ENCODE measurements at places on chromosomes 12 and 14. TPM values are rescaled to one million over a fixed set of nuclear protein-coding genes. Genes with fewer than 3 reads are reported as not detected.

DNA sequence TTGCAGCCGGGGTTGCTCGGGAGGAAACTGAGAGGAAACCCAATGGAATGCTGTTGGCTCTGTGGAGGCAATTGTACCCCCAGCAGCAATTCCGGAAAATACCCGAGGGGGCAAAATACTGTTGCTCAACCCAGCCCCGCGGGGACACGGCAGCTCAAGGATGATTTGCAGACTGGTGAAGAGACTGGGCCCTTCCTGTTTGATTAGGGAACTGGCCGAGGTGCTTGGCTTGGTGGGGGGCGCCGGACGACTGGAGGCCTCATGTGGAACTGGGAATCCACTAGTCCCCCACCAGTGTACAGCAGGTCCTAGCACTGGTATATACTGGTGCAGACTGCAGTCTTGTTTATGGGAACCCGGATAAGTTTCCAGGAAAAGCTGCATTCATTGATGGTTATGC is 10.3 kb upstream of the RNASE12 start:
- H3K27me3 ChIP-seq, result no peaks in the 10 kb centered on the region
- DNase-seq, result no peak
- no peaks in the 10 kb centered on the region for H3K4me1 ChIP-seq
- H3K4me3 ChIP-seq, result no peak overlapping the region

Gene MYO1H
- total RNA-seq, result not detected

DNA sequence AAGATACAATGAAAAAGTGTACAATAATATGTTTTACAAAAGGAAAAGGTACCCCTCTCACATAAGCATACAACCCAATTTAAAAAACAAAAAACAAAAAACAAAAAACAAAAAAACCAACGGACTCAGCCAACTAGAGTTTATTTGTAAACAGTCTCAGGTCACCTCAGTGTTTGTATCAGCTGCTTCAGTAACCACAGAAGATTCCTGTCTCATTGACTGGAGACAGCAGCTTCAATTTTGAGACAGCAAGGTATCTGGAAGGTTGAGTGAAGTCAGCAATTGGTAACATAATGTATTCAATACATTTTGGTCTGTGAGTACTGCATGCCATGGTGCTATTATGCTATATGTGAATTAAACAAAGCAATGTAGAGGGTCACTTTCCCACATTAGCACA is 201.7 kb downstream of the AKAP6 start:
- no peaks in the 10 kb centered on the region for H3K4me1 ChIP-seq
- DNase-seq, result no peak
- no peaks in the 10 kb centered on the region for H3K36me3 ChIP-seq
- H3K27me3 ChIP-seq, result no peaks in the 10 kb centered on the region
- no peak overlapping the region for H3K27ac ChIP-seq

Gene KERA
- total RNA-seq, result not detected

DNA sequence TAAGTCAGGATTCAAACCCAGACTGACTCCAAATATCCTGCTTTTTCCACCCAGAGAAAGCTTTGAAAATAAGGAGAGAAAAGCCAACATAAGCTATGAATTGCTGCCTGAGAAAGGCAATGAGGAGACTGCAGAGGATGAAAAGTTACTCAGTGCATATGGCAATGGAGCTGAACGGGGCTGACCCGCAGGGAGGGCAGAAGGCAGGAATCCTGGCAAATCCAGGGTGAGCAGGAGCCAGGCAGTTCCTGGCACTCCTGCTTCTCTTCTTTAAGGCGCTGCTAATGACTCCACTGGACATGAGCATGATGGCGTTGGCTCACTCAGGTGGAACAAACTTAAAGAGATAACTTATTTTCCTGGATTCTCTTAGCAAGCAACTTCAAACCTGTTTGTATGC is 95.2 kb upstream of the TMCC3 start:
- H3K36me3 ChIP-seq, result no peaks in the 10 kb centered on the region
- no peaks in the 10 kb centered on the region for H3K4me1 ChIP-seq
- no peaks in the 10 kb centered on the region for H3K27me3 ChIP-seq

GRCh38 chr12:133227281-133227852 is 8.3 kb downstream of the ANHX start:
- no peak for DNase-seq
- H3K27me3 ChIP-seq, result no peaks in the 10 kb centered on the region
- H3K4me3 ChIP-seq, result no peak overlapping the region

GRCh38 chr12:124902916-124903315 is 11.5 kb downstream of the UBC start:
- H3K4me1 ChIP-seq, result peaks cover 17% of the 10 kb centered on the region
- H3K27me3 ChIP-seq, result no peaks in the 10 kb centered on the region
- no peak for DNase-seq
- H3K4me3 ChIP-seq, result no peak overlapping the region

Gene KLRB1
- not detected for total RNA-seq

DNA sequence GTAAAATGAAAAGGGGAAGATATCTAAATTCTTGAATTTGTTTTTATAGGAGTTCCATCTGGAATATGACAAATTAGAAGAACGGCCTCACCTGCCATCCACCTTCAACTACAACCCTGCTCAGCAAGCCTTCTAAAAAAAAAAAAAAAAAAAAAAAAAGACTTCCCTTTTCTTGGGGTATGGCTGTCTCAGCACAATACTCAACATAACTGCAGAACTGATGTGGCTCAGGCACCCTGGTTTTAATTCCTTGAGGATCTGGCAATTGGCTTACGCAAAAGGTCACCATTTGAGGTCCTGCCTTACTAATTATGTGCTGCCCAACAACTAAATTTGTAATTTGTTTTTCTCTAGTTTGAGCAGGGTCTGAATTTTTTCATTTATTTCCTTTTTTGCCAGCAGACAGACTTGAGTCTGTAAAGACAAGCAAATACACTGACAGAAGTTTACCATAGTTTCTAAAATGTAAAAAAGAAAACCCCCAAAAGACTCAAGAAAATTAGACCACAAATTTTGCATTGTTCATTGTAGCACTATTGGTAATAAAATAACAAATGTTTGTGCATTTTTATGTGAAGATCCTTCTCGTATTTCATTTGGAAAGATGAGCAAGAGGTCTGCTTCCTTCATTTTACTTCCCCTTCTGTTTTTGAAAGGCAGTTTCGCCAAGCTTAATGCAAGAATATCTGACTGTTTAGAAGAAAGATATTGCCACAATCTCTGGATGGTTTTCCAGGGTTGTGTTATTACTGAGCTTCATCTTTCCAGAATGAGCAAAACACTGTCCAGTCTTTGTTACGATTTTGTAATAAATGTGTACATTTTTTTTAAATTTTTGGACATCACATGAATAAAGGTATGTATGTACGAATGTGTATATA is 12.1 kb upstream of the KCNMB4 start:
- no peaks in the 10 kb centered on the region for H3K27me3 ChIP-seq
- H3K36me3 ChIP-seq, result peaks cover 6% of the 10 kb centered on the region
- no peak overlapping the region for H3K27ac ChIP-seq
- no peak overlapping the region for H3K4me3 ChIP-seq

Gene RND1
- total RNA-seq, result 4.0 TPM

- no peak overlapping the region for H3K4me3 ChIP-seq
- no peak overlapping the region for H3K27ac ChIP-seq
- no peaks in the 10 kb centered on the region for H3K4me1 ChIP-seq
- DNase-seq, result no peak
- no peaks in the 10 kb centered on the region for H3K27me3 ChIP-seq
Observed at GRCh38 chr14:75479770-75480600, 42.3 kb upstream of the BATF start.

DNA sequence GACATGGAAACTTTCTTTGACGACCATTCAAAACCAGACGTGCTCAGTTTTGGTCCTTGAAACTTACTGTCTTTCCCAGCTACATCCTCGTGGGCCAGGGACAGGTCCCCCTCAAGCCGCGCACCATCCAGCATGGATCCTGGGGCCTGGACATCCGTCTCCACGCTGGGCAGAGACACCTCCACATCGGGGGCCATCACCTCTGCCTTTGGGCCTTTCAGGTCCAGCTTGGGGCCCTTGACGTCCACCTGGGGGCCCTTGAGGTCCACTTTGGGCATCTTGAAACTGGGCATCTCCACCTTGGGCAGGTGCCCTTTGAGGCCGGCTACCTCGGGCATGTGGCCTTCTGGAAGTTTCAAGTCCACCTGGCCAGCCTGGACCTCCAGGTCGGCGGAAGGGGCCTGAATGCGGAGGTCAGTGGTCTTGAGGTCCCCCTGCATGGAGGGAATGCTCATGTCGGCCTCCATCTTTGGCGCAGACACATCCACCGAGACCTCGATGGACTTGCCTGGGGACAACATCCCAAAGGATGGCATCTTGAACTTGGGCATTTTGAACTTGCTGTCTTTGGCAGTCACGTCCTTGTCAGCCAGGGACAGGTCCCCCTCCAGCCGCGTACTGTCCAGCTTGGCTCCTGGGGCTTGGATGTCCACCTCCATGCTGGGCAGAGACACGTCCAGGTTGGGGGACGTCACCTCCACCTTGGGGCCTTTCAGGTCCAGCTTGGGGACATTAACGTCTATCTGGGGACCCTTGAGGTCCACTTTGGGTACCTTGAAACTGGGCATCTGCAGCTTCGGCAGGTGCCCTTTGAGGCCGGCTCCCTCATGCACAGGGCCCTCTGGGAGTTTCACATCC is 17.1 kb downstream of the PLD4 start:
- no peak overlapping the region for H3K4me3 ChIP-seq
- H3K27me3 ChIP-seq, result peaks cover 36% of the 10 kb centered on the region
- no peaks in the 10 kb centered on the region for H3K4me1 ChIP-seq
- no peak for DNase-seq
- H3K27ac ChIP-seq, result no peak overlapping the region
- no peaks in the 10 kb centered on the region for H3K36me3 ChIP-seq

DNA sequence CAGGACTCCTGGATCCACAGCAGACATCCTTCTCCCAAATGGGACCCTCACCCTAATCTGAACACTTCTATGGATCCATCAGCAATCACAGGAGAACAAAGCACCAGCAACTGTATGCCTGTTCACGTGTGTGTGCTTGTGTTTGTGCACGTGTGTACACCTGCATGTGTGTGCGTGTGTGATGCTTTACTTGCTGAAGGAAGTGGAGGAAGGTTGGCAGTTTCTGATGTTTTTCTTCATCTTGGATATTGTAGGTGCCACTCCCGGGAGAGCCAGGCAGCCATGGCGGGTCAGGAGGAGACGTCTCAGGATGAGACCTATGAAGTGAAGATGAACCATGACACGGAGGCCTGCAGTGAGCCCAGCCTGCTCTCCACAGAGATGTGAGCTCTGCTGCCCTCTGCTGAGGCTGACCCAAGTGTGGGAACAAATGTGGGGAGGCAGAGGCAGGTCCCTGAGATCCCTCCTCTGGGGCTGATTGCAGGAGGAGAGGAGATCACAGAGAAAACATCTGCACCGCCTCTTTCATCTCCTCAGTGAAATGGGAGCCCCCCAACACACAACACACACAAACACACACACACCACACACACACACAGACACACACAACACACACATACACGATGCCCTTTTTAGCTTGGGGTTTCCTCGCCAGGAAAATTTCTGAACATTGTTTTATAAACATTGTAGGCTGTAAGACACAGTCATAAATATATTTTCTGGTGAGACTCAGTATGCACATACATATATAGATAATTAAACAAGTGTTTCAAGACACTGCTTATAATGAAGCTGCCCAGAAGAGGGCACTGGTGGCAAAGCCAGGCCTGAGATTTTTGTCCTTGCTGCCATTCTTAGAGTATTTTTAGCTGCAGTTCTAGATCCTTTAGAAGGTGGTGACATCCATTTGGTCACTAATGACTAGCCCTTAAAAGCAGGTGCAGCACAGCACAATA is 112.2 kb upstream of the FKBP4 start:
- H3K4me1 ChIP-seq, result no peaks in the 10 kb centered on the region
- H3K27me3 ChIP-seq, result peaks cover 84% of the 10 kb centered on the region
- no peak overlapping the region for H3K4me3 ChIP-seq
- H3K36me3 ChIP-seq, result no peaks in the 10 kb centered on the region
- H3K27ac ChIP-seq, result no peak overlapping the region
- peak; percentile 10 for DNase-seq

DNA sequence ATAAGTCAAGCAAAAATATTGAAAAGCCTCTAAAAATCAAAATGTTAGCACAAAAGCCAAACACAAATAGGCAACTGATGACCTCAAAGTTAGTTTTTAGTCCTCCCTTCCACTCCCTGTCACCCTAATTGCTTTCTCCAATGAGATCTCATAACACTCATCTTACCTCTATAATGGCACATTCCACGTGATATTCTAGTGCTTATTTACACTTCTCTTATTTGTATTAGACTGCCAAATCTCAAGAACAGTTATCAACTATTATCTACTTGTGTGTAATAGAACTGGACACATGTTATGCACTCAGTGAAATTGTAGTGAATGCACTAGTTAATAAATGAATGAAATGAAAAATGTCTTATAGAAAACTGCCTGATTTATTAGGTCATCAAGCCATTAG is 55.5 kb upstream of the AVPR1A start:
- H3K27ac ChIP-seq, result no peak overlapping the region
- H3K27me3 ChIP-seq, result no peaks in the 10 kb centered on the region
- H3K36me3 ChIP-seq, result no peaks in the 10 kb centered on the region
- H3K4me1 ChIP-seq, result no peaks in the 10 kb centered on the region

Gene PWP1
- total RNA-seq, result 41.4 TPM

DNA sequence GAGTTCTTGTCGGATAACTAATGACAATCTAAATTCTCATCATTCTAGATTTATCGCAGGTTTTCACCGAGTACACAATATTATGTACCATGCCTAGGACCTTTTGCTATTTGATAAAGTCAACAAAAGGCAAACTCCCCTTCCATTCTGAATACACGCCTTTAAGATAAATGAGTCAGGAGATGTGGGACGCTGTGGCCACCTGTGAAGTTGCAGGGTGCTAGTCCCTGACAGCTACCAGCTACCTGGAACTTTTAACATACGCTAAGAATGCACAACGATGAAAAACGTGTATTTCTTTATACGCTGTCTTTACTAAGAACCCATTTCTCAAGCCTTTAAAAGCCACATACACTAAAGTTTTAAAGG is 678 bp downstream of the MDM1 start:
- H3K4me1 ChIP-seq, result peaks cover 12% of the 10 kb centered on the region
- no peak overlapping the region for H3K27ac ChIP-seq
- H3K4me3 ChIP-seq, result peak overlapping the region; percentile 78
- H3K27me3 ChIP-seq, result no peaks in the 10 kb centered on the region
- DNase-seq, result peak; percentile 44
- H3K36me3 ChIP-seq, result no peaks in the 10 kb centered on the region

Gene SMCO2
- 1.9 TPM for total RNA-seq

DNA sequence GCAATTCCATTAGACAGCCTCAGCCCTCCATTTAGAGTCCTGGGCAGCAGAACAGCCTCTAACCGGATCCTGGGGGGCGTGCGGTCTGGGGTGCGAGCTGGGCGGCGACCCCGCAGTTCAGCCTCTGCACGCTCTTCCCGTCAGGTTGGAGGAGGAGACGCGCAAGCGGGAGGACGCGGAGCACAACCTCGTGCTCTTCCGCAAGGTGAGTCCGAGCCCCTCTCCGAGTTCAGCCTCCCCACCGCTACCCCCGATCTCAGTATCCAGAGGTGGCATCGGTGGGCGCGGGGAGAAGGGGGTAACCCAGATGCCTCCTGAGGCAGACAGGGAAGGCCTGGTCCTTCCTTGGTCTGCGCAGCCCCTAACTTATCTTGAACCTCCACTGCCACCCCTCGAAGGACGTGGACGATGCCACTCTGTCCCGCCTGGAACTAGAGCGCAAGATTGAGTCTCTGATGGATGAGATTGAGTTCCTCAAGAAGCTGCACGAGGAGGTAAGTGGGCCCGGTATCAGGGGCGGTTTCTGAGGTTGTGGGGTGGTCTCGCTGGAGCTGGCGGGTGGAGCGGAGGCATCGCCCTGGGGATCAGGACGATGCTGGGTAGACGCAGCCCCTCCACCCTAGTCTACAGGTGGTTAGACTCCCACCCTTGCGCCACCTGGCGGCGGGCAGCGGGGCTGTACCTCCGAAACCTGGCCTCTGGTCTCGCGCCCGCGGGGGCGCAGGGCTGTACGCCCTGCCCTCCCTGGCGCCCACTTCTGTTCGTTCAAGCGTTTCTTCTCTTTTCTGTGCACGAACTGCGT is 1.3 kb downstream of the PRPH start:
- no peaks in the 10 kb centered on the region for H3K36me3 ChIP-seq
- H3K27me3 ChIP-seq, result 0 out of 2 replicates have a peak, but pooled peaks cover 2% of the 10 kb centered on the region
- no peak overlapping the region for H3K27ac ChIP-seq
- DNase-seq, result no peak
